ENCODE measurements at places on chromosomes 5 and 9.

- DNase-seq, result no peak
Observed at GRCh38 chr5:143011585-143011984, 241.4 kb downstream of the ARHGAP26 start.

DNA sequence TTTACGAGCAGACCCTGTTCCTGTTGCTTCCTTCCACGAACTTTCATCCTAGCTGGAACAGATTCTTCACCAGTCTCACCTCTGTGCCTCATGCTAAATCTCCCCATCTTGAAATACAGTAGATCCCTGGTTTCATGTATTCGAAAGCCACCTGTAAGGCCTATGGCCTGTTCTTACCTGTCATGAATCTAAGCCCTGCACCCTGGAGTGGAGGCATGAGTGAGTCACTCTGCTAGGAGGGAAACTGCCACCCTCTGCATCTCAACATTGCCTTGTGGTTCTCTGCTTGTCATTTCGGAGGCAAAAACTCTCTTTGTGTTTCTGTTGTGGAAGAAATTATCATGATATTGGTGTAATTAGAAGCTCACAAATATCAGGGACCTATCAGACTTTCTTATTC, 320.0 kb downstream of the ENC1 start:
- no peak for DNase-seq

- DNase-seq, result no peak
Observed at GRCh38 chr5:123719004-123719403, 207.0 kb downstream of the CSNK1G3 start.

- no peak for DNase-seq
Observed at GRCh38 chr5:174852143-174852542, 127.8 kb downstream of the MSX2 start.

DNA sequence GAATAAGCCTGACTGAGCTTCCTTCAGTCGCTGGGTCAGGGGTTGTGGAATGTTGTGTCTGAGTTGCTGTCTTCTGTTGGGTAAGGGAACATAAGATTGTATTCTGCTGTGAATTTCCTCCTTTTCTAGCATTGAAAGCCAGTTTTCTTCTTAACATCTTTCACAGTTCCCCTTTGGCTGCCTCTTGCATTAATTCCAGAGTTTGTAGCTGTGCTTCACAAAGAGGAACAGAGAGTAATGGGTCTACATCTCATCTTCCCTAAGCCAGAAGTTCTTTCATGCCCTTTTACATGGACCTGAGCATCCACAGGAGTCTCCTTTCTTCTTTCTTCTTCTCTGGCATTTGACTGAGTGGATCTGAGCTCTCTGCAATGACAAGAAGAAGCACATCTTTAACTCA, 686.8 kb downstream of the KCTD16 start:
- no peak for DNase-seq

DNA sequence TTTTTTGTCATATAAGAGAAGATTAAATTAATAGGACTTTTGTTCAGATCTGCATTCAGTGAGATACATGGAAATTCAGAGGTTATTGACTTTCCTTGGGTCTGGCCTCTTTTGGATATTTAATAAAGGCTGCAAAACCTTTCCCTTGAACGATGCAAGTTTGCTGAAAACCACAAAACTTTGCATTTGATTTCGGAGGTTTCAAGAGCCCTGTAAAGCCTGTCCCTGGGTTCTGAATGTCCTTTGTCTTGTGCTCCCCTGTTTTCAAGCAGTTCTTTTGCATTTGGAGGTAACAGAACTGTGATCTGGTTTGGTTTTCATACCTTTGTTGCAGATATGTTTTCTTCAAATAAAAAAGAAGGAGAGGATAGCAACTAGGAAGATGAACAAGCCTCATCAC, 188.1 kb upstream of the DMRT1 start:
- no peak for DNase-seq

DNA sequence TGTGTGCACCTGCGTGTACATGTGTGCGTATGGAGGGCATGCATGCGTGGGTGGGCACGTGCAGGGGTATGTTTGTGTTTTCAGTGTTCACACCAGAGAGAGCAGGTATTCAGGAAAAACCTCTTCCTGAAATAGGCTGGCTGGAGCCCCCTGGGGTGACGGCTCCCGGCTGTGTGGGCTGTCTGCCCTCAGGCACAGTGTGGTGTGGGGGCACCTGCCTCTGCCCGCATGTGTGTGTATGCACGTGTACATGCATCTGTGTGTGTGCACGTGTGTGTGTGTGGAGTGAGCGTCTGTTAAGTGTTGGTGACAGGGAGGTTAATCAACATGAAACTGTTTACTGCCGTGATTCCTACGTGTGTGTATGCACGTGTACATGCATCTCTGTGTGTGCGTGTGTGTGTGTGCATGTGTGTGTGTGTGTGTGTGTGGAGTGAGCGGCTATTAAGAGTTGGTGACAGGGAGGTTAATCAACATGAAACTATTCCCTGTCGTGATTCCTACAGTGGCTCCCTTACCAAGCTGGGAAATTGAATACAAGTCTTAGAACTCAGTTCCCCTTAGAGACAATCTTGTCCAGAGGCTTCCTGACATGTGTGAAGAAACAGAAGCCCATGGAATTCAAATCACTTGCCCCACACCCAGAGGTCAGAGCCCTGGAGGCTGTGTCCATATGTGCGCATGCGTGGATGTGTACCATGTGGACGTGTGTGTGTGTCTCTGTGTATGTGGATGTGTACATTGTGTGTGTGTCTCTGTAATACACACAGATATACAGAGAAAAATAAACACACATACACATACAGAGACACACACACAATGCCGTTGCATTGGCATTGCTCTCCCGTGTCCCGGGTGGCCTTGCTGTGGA, 372.4 kb upstream of the IRX4 start:
- no peak for DNase-seq

DNA sequence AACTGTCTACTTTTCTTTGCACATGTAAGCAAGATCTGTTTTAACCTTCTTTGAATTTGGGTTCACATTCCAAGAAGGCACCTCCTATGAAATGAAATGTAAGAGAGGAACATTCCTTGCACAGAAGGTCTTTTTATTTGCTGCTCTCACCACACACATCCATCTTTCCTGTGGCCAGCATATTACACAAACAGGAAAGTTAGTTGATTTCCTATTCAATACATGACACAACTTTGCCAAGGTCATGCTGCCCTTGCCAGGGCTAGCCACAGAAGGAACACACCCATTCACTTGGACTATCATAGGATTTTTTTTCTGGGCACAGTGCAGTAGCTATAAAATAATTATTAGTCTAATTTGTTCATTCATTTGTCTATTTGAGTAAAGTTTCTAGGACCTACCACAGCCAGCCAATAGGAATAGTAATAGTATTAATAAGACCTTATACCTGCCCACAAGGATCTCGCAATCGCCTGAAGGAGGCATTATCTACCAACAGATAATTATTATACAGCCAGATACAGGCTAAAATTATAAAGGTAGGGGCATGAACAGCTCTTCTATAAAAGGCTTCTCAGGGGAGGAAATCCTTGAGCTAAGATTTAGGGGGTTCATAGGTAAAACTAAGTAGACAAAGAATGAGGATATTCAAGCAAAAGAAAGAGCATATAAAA, 78.1 kb upstream of the NREP start:
- DNase-seq, result no peak

DNA sequence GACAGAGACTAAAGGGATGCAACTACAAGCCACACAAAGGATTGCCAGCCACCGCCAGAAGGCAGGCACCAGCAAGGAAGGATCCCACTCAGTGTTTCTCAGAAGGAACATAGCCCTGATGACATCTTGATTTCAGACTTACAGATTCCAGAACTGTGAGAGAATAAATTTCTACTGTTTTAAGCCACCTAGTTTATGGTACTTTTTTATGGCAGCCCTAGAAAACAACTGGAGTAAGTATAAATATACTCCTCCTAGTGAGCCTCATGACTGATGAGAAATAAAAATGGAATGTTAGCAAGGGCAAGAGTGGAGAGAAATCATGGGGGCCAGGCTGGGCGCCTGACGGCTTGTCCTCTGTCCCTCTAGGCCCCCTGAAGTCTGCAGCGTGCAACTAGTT, 307.3 kb downstream of the PIK3R1 start:
- no peak for DNase-seq

- no peak for DNase-seq
Observed at GRCh38 chr5:160040471-160040835, 31.5 kb downstream of the TTC1 start.

DNA sequence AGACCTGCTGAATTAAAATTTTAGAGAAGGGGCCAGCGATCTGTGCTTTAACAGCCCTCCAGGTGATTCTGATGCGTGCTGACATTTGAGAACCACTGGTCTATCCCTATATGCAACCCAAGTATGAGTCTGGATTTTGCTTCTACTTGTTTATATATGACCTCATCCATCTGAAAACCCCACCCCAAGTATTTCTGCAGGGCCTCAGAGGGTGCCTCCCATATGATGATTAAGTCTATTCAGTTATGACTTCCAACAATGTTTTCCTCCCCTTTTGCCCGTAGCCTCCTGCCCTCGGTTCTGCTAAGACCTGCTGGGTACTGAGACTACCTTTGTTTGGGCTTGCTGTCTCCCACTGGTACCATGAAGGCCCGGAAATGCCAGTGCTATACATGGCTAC, 376.0 kb upstream of the SMARCA2 start:
- DNase-seq, result no peak

DNA sequence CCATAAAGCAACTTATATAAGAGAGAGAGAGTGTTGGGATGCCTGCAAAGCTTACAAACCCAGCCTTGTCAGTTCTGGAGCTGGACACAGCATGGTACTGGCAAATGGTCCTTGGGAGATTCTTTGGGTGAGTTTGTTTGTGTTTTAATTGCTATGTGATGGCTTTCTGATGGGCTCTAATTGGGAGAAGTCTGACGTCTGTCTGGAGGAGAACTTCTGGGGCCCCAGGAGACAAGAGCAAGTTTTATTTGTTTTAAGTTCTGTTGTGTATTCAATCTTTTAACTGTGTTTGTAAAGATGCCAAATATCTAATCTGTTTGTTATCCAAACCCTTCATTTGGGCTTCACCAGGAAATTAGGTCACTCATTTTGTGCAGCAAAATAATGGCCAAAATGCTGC, 50.3 kb upstream of the AFAP1L1 start:
- no peak for DNase-seq

- DNase-seq, result no peak
Observed at GRCh38 chr9:18791074-18791473, 241.9 kb downstream of the SAXO1 start.

DNA sequence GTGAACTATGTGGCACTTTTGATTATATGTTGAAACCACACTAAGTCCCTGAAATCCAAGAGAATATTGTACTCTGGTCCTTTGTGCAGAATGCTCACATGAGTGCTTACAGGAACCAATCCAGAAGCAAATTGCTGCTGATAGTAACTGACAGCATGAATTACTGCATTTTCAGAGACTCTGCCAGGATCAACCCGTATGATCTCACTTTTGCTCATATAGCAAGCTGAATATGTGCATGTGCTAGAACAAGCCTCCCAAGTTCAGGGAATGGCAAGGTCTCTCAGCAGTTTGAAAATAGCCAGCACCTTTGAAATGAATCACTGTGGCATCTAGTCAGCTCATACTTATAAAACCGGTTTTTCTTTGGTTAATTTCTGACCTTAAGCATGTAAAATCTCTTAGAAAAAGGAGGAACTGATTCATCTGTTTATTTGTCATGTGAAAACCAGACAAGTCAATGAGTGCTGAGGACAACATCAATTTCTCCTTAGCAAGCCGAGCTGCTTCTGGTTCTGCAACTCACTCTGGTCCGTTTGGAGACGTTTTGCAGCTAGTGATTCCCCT, 215.7 kb upstream of the ELL2 start:
- no peak for DNase-seq

GRCh38 chr5:35129276-35129675, 81.5 kb upstream of the AGXT2 start:
- no peak for DNase-seq

DNA sequence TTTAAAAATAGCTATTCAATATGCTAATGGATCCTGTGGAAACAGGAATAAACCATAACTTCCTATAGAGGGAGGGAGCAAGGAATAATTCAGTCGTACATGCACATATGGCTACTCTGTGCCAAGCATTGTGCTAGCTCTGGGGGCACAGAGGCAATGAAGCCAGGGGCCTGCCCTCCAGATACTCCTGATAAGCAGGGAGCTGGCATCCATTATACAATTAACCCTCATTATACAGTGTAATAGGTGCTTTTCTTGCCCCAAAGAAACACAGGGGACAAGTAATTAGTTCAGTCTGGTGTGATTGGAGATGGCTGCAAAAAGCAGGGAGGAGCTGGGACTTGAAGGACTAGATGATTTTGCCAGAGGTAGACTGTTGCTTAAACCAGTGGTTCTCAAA, 200.4 kb downstream of the SREK1 start:
- DNase-seq, result no peak

GRCh38 chr5:400282-401145, 42.5 kb upstream of the EXOC3 start:
- peak; percentile 12 for DNase-seq

- DNase-seq, result no peak
Observed at GRCh38 chr5:54362434-54362833, 52.1 kb upstream of the ARL15 start.

DNA sequence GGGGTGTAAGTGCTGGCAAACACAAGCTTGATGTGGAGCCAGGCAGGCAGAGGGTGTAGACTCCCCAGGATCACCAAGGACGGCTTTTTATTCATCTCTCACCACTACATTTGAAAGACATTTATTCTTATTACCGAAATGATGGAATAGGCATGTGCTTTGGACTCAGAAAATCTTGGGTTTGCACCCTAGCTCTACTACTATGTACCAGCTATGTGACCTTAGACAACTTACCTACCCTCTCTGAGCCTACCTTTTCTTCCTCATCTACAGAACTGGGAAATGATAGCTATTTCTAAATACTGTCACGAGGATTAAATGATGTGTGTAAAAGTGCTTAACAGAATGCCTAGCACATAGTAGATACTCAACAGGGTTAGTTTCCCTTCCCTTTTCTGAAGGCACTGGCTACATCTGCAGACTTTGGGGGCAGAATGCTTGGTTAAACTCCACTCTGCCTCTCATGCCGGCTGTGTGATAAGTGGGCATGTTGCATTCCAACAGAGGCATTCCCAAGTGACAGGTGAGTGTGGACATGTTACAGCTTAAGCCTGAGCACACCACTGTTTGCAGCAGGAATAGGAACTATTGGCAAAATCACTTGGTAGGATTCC, 94.8 kb downstream of the SLC1A3 start:
- no peak for DNase-seq

GRCh38 chr5:63400079-63400478, 562.2 kb downstream of the HTR1A start:
- no peak for DNase-seq

Data from stimulated activated CD4-positive, alpha-beta T cell treated with anti-CD3 and anti-CD28 coated beads, Interleukin-2, amount 100 ng/mL, for 24 hours (primary cell).